IMR-90 (cell line): ENCODE measurements at places on chromosomes 1 and 21. TPM values are rescaled to one million over a fixed set of nuclear protein-coding genes. Genes with fewer than 3 reads are reported as not detected.

GRCh38 chr1:219296430-219297355 lies 123.0 kb downstream of the LYPLAL1 start:
- DNase-seq = peak; percentile 68

The TTLL7 gene
- 8.1 and 13.3 TPM in 2 replicates for total RNA-seq

DNA sequence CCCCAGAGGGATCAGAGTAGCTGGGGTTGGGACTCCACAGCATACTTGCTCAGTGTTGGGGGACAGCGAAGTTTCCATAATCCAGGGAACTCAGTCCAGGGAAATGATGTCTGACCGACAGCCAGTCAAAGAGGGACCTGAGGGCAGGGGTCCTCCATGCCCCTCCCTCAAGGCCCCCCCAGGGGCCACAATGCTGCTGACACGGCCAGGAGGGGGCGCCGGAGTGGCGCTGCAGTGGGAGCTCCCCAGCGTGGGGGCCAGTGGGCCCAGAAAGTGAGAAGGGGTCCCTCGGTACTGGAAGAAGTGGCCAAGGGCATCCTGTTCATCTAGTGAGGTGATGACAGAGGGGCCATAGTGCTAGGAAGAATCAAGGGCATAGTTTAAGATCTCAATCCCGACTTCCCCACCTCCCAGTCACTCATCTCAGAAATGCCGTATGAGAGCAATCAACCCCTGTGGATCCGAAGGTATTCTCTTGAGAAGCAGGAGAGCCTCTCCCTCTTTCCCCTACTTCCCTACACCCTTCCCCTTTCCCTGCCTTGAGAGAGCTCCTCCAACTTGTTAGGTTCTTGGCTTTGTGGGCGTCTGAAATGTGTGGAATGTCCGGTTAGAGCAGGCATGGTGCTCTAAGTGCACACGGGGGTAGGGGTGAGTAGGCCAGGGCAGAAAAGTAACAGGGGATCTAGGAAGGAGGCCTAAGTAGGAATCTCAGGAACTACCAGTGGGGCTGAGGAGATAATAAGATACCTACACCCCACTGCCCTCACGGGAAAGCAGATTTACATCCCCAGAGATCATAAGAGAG lies 4.1 kb downstream of the NUDT17 start:
- peak; percentile 66 for DNase-seq

DNA sequence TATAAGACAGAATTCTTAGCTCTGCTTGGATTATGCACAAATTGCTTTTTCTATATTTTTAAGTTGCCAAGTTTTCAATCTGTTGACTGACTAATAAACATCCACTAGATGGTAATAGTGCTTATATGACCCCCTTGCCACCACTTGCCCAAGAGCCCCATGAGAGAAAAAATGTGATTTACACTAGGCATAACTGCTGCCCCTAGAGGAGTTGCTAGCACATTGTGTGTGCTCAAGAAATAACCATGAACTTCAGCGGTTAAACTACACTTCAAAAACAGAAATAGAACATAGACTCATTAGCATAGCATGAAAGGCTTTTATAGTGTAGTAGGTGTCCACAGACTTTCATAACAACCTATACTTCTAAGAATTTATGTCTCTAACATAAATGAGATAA lies 61.4 kb downstream of the BRINP3 start:
- no peak for DNase-seq

The HPCA gene
- not detected in 2 replicates for total RNA-seq

GRCh38 chr1:221991221-221991620 lies 249.3 kb upstream of the DUSP10 start:
- DNase-seq = peak; percentile 67

DNA sequence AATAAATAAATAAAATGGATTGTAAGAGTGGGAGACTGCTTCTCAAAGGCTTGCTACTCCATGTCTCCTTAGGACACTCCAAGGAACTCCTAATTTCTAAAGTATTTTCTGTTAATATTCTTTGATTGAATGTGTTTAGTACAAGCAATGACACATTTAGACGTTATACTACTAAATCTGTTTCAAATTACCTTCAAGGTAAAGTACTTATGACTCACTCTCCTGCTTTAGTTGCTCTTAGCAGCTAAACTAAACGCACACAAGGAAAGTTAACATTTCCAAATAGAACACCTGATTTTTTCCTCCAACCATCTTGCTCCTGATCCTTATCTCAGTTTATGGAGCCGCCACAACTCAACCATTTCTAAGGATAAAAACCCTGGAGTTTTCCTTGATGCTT lies 969.8 kb upstream of the ADGRL4 start:
- DNase-seq = no peak

- no peak for DNase-seq
Measured at GRCh38 chr1:40305451-40305850, 11.6 kb downstream of the COL9A2 start.

GRCh38 chr1:5002676-5003075 lies 348.3 kb downstream of the AJAP1 start:
- no peak for DNase-seq

The NPHS2 gene
- not detected in 2 replicates for total RNA-seq

GRCh38 chr1:100584761-100585745 lies 47.1 kb downstream of the GPR88 start:
- DNase-seq = peak; percentile 12

- no peak for DNase-seq
Measured at GRCh38 chr1:159832309-159832708, 5.6 kb downstream of the SLAMF8 start.

- no peak for DNase-seq
Measured at GRCh38 chr1:75134647-75135572, 722 bp downstream of the LHX8 start.

The TBX15 gene
- not detected in 2 replicates for total RNA-seq

The GSTM5 gene
- 0.28 and 0.36 TPM in 2 replicates for total RNA-seq

- DNase-seq = no peak
Measured at GRCh38 chr1:85621430-85621829, 40.9 kb downstream of the CCN1 start.

The CACNA1E gene
- total RNA-seq = not detected in 2 replicates

The RGS13 gene
- not detected in 2 replicates for total RNA-seq

- DNase-seq = peak; percentile 84
Measured at GRCh38 chr1:202599669-202600431, 110.4 kb downstream of the SYT2 start.

DNA sequence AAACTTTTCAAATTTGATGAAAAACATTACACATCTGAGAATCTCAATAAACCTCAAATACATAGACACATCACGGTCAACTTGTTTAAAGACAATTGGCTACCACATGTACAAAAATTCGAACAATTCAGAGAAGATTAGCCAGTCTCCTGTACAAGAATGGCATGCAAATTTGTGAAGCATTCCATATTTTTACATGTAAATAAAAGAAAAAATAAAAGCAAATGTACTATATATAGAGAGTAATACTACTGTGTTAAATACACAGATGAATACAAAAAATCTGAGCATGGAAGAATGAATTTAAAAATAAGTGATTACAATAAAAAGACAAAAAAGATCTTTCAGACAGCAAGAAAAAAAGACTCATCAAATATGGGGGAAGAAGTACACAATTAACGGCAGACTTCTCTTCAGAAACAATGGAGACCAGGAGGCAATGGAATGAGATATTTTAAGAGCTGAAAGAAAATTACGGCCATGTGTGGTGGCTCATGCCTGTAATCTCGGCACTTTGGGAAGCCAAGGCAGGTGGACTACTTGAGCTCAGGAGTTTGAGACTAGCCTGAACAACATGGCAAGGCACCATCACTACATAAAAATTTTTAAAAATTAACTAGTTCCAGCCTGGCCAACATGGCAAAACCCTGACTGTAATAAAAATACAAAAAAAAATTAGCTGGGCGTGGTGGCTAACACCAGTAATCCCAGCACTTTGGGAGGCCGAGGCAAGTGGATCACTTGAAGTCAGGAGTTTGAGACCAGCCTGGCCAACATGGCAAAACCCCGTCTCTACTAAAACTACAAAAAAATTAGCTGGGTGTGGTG lies 23.2 kb downstream of the HAX1 start:
- no peak for DNase-seq

- no peak for DNase-seq
Measured at GRCh38 chr1:30507016-30507312, 216.4 kb downstream of the MATN1 start.

The DFFB gene
- total RNA-seq = 6.7 and 7.3 TPM in 2 replicates

- peak; percentile 98 for DNase-seq
Measured at GRCh38 chr1:24683713-24684162, 40.6 kb downstream of the SRRM1 start.

- no peak for DNase-seq
Measured at GRCh38 chr1:198363625-198364151, 176.8 kb downstream of the ATP6V1G3 start.
